ENCODE measurements at places on chromosomes 16 and 17. TPM values are rescaled to one million over a fixed set of nuclear protein-coding genes. Genes with fewer than 3 reads are reported as not detected.

EVI2B gene
- not detected for total RNA-seq

GRCh38 chr17:8143581-8144400 is 8.4 kb downstream of the PER1 start:
- no peak for DNase-seq
- no peaks in the 10 kb centered on the region for H3K4me1 ChIP-seq
- H3K36me3 ChIP-seq, result peaks cover 35% of the 10 kb centered on the region
- no peak overlapping the region for H3K27ac ChIP-seq

DNA sequence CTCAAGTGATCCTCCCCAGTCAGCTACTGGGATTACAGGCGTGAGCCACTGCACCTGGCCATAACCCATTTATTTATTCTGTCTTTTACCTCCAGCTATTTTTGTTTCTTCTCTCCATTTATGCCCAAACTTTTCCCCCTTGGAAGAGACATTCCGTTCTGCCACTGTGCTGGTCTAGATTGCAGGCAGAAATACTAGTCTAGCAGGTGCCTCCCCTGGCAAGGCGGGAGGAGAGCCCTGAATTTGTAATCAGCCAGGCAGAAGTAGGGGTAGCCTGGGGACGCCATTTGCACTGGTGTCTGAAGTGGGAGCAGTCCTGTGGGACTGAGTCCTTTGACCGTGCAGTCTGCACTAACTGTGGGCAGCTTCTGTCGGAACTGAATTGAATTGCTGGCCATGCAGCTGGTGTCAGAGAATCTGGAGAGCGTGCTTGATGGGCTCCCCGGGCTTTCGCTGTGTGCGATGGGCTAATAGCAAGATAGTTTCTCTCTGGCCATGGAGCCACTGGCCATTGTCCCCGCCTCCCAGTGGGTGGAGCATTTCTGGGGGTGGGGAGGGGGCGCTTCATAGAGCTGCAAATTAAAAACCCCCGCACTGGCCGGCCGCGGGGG is 31.5 kb upstream of the LITAF start:
- peaks cover 3% of the 10 kb centered on the region for H3K27me3 ChIP-seq
- H3K4me3 ChIP-seq, result no peak overlapping the region
- H3K36me3 ChIP-seq, result no peaks in the 10 kb centered on the region
- H3K4me1 ChIP-seq, result no peaks in the 10 kb centered on the region
- no peak for DNase-seq

- H3K4me3 ChIP-seq, result no peak overlapping the region
- no peak overlapping the region for H3K27ac ChIP-seq
- H3K36me3 ChIP-seq, result no peaks in the 10 kb centered on the region
These were observed 885.8 kb downstream of the KCNJ2 start for GRCh38 chr17:71055128-71055527.

GRCh38 chr16:1050516-1050915 is 22.0 kb upstream of the SSTR5 start:
- H3K27me3 ChIP-seq, result peaks cover 2% of the 10 kb centered on the region
- H3K4me1 ChIP-seq, result no peaks in the 10 kb centered on the region
- H3K36me3 ChIP-seq, result no peaks in the 10 kb centered on the region
- no peak overlapping the region for H3K27ac ChIP-seq
- DNase-seq, result no peak
- H3K4me3 ChIP-seq, result no peak overlapping the region
